Activated CD4-positive, alpha-beta memory T cell treated with anti-CD3 and anti-CD28 coated beads for 36 hours (primary cell): ENCODE measurements at places on chromosomes 5 and 9.
A peak's percentile ranks its signal among the peaks of the same experiment; 100 is the strongest.

DNA sequence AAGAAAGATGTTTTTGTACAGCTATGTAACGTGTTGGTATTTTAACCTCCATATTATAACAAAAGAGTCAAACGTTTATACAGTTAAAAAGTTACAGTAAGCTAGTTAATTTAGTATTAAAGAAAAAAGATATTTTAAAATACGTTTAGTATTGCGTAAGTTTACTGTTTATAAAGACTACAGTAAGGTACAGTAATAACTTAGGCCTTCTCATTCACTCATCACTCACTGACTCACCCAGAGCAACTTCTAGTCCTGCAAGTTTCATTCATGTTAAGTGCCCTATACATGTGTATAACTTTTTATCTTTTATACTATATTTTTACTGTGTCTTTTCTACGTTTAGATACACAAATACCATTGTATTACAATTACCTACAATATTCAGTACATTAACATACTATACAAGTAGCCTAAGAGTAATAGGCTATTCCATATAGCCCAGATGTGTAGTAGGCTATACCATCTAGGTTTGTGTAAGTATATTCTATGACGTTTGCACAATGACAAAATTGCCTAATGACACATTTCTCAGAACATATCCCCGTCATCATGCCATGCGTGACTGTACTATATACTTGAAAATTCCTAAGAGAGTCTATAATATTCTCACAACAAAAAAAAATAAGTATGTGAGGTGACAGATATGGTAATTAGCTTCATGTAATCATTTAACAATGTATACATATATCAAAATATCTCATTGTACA lies 33.8 kb downstream of the ERP44 start:
- peaks cover 12% of the 10 kb centered on the region for H3K4me1 ChIP-seq
- DNase-seq: no peak
- H3K4me3 ChIP-seq: no peak overlapping the region
- H3K27me3 ChIP-seq: no peaks in the 10 kb centered on the region
- no peak overlapping the region for H3K27ac ChIP-seq

GRCh38 chr9:131399972-131400371 lies 6.1 kb downstream of the PRRC2B start:
- H3K27ac ChIP-seq: peak overlapping the region; percentile 1
- H3K4me3 ChIP-seq: peak overlapping the region; percentile 17
- H3K36me3 ChIP-seq: peaks cover 1% of the 10 kb centered on the region

GRCh38 chr9:36576866-36577265 lies 4.2 kb downstream of the MELK start:
- no peak for DNase-seq
- no peaks in the 10 kb centered on the region for H3K27me3 ChIP-seq
- H3K36me3 ChIP-seq: peaks cover 47% of the 10 kb centered on the region

DNA sequence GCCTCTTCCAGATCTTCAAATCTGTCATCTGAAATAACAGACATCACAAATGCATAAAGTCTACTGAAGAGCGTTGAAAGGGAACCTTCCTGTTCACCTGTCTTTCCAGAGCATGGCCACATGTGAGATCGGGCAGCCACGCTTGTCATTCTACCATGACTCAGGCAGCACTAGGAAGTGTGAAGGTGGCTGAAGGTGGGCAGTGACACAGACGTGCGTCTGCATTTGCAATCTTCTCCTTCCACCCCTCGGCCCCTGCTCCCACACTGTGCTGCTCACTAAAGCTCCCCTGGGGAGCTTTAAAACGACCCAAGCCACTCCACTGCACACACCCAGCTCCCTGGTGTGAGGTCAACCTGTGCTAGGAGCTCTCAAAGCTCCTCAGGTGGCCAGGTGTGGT lies 2.5 kb downstream of the ENTR1 start:
- peaks cover 59% of the 10 kb centered on the region for H3K36me3 ChIP-seq
- peak; percentile 62 for DNase-seq
- peak overlapping the region; percentile 38 for H3K4me3 ChIP-seq
- peaks cover 74% of the 10 kb centered on the region for H3K4me1 ChIP-seq
- peak overlapping the region; percentile 79 for H3K27ac ChIP-seq

DNA sequence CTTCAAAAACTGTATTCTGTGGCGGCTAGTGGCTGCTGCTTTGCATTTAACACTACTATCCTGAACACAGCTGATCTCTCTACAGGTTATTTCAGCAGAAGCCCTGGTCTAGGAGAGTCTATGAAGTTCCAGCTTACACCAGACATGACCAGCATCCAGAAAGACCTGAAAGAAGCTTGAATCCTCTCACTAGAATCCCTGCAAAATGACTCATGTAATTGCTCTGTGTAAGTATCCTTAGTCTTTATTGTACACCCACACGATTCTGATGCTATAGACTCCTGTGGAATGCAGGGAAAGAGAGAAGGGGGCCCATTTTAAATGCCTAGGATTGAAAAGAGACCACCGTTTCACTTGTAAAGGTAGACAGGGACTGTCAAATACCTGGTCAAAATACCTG lies 859 bp upstream of the GRIA1 start:
- H3K4me3 ChIP-seq: no peak overlapping the region
- H3K36me3 ChIP-seq: no peaks in the 10 kb centered on the region
- peaks cover 24% of the 10 kb centered on the region for H3K27me3 ChIP-seq
- no peaks in the 10 kb centered on the region for H3K4me1 ChIP-seq
- H3K27ac ChIP-seq: no peak overlapping the region
- DNase-seq: no peak

DNA sequence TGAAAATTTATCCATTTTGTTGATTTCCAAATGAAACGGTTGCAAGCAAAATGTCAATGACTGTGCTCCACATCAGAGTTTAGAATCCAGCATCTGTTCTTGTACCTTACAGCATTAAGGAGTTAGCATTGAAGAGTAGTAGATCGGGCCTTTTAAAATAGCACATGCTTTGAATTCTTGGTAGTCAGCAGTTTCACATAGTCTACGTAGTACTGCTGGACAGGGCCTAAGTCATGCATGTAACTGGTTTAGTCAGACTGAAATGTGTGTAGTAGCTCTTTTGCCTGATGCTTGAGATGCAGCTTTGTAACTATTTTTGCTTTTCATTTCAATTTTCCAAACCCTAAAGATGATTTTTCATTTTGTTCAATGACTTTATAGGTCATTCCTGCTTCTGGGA lies 19.8 kb downstream of the LECT2 start:
- H3K4me1 ChIP-seq: peaks cover 3% of the 10 kb centered on the region
- peaks cover 24% of the 10 kb centered on the region for H3K27me3 ChIP-seq
- H3K27ac ChIP-seq: no peak overlapping the region
- no peak for DNase-seq
- H3K36me3 ChIP-seq: no peaks in the 10 kb centered on the region

DNA sequence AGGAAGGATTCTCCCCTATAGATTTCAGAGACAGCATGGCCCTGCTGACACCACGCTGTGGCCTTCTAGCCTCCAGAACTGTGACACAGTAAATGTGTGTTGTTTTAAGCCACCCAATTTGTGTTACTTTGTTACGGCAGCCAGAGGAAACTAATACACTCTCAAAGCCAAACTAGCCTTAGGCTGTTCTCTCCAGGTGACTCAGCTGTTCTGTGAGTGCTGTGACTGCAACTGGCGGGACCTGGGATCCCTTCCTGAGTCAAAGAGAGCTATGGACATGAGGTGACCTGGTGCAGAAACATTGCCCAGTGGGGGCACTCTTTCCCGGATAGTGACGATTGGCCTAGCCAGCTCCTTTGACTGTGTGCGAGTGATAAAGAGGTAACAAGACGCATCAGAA lies 14.0 kb upstream of the MLANA start:
- no peak overlapping the region for H3K4me3 ChIP-seq
- H3K4me1 ChIP-seq: peaks cover 2% of the 10 kb centered on the region
- no peak for DNase-seq
- no peaks in the 10 kb centered on the region for H3K36me3 ChIP-seq
- H3K27me3 ChIP-seq: no peaks in the 10 kb centered on the region
- H3K27ac ChIP-seq: no peak overlapping the region

GRCh38 chr9:129021091-129021490 lies 7.0 kb downstream of the SH3GLB2 start:
- no peak overlapping the region for H3K27ac ChIP-seq
- peaks cover 14% of the 10 kb centered on the region for H3K4me1 ChIP-seq
- H3K4me3 ChIP-seq: no peak overlapping the region
- H3K36me3 ChIP-seq: peaks cover 3% of the 10 kb centered on the region
- no peak for DNase-seq

GRCh38 chr5:151016700-151017099 lies 3.7 kb upstream of the GPX3 start:
- H3K36me3 ChIP-seq: no peaks in the 10 kb centered on the region
- peaks cover 10% of the 10 kb centered on the region for H3K4me1 ChIP-seq
- peaks cover under 1% of the 10 kb centered on the region for H3K27me3 ChIP-seq
- DNase-seq: no peak
- H3K4me3 ChIP-seq: no peak overlapping the region
- H3K27ac ChIP-seq: no peak overlapping the region

GRCh38 chr9:100408546-100409175 lies 18.3 kb upstream of the MSANTD3 start:
- no peak for DNase-seq
- H3K36me3 ChIP-seq: no peaks in the 10 kb centered on the region
- H3K4me1 ChIP-seq: peaks cover 11% of the 10 kb centered on the region
- H3K27me3 ChIP-seq: peaks cover 14% of the 10 kb centered on the region
- H3K27ac ChIP-seq: no peak overlapping the region
- H3K4me3 ChIP-seq: no peak overlapping the region

- no peaks in the 10 kb centered on the region for H3K36me3 ChIP-seq
- no peaks in the 10 kb centered on the region for H3K4me1 ChIP-seq
Observed at GRCh38 chr9:111298731-111299598, 31.1 kb downstream of the OR2K2 start.

GRCh38 chr9:35703906-35704672 lies 14.4 kb upstream of the TPM2 start:
- H3K27ac ChIP-seq: no peak overlapping the region
- peaks cover 53% of the 10 kb centered on the region for H3K36me3 ChIP-seq
- DNase-seq: no peak
- no peaks in the 10 kb centered on the region for H3K4me1 ChIP-seq

GRCh38 chr9:121825031-121825691 lies 173.7 kb downstream of the DAB2IP start:
- H3K4me1 ChIP-seq: no peaks in the 10 kb centered on the region
- H3K27ac ChIP-seq: no peak overlapping the region
- H3K4me3 ChIP-seq: no peak overlapping the region
- H3K27me3 ChIP-seq: no peaks in the 10 kb centered on the region

DNA sequence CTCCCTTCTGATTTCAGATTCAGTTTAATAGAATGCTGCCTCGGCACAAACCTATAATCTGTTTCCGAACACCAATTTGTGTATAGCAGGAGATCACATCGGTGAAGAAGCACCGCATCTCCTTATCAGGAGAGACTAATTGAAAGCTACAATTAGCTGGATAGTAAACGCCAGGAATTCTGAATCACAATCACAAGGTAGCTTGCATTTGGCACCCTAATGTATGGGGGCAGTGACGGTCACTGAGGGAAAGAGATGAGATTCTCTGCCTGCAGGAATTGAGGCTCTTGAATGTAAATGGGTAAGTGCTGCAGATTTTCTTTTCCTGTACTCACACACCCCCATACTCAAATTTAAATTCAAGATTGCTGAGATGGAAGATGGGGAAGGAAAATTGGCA lies 373.6 kb upstream of the ZNF608 start:
- no peaks in the 10 kb centered on the region for H3K36me3 ChIP-seq
- H3K4me3 ChIP-seq: no peak overlapping the region
- no peaks in the 10 kb centered on the region for H3K4me1 ChIP-seq
- H3K27me3 ChIP-seq: no peaks in the 10 kb centered on the region
- H3K27ac ChIP-seq: no peak overlapping the region

GRCh38 chr5:96516631-96517071 lies 83.6 kb upstream of the PCSK1 start:
- no peak for DNase-seq
- no peaks in the 10 kb centered on the region for H3K36me3 ChIP-seq

GRCh38 chr5:139193928-139194327 lies 4.2 kb downstream of the SIL1 start:
- peak; percentile 12 for DNase-seq
- no peaks in the 10 kb centered on the region for H3K27me3 ChIP-seq
- no peak overlapping the region for H3K27ac ChIP-seq

GRCh38 chr5:173716058-173716682 lies 99.7 kb upstream of the BOD1 start:
- H3K27me3 ChIP-seq: no peaks in the 10 kb centered on the region
- DNase-seq: no peak
- no peak overlapping the region for H3K27ac ChIP-seq
- H3K4me1 ChIP-seq: no peaks in the 10 kb centered on the region
- no peaks in the 10 kb centered on the region for H3K36me3 ChIP-seq

DNA sequence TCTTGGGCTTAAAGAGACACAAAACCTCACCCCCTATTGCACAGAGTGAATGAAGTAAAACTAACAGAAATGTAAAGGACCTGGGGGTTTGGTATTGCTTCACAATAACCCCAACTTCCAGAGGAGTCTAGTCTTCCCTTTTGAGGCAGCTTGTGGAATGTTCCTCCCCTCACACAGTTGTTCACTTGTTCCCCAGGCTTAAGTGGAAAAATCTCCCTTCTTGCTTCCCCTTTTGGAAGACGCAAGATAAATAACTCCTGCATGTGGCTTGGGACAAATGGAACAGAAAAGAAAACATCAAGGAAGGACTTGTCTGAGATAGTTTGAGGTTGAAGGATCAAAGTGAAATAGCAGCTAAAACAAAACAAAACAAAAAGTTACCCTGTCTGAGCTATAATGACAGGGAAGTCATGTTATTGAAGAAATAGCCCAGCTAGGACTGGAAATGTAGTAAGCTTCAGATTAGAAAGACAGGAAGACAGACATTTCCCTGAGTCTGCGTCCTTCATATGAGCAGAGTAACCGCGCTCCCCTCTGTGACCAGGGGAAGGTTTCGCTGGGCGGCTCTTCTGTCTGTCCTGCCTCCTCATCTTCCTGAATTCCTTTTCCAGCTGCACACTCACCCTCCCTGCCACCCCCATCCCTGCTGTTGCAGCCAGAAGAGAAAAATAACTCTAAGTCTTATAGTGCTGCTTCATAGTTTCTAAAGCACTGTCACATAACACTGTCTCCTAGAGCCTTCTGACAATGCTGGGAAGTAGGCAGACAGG lies 8.8 kb downstream of the SPARC start:
- H3K4me1 ChIP-seq: no peaks in the 10 kb centered on the region
- peaks cover 2% of the 10 kb centered on the region for H3K27me3 ChIP-seq
- H3K4me3 ChIP-seq: no peak overlapping the region
- no peaks in the 10 kb centered on the region for H3K36me3 ChIP-seq
- no peak for DNase-seq

GRCh38 chr5:170945275-170945674 lies 83.5 kb downstream of the RANBP17 start:
- H3K4me3 ChIP-seq: no peak overlapping the region
- DNase-seq: no peak
- H3K27me3 ChIP-seq: peaks cover 4% of the 10 kb centered on the region
- H3K4me1 ChIP-seq: no peaks in the 10 kb centered on the region
- H3K27ac ChIP-seq: no peak overlapping the region

DNA sequence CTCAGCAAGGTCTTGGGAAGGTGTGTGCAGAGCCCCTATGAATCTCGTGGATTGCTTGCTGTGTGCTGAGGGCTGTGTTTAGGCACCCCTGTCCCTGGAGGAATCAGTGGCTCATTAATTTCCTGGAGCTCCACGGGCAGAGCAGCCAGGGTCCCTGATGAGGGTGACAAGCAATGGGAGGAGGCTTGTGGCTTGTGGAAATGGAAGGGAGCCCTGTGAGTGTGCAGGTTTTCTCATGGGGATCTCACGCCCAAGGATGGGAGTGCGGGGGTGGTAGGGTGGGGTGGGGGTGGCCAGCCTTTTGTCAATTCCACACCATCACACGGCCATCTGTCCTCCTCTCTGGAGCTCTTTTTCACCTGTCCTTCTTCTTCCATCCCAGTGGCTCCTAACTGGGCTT lies 25.3 kb downstream of the PHF2 start:
- H3K27ac ChIP-seq: no peak overlapping the region
- peaks cover 24% of the 10 kb centered on the region for H3K36me3 ChIP-seq
- DNase-seq: no peak
- no peaks in the 10 kb centered on the region for H3K27me3 ChIP-seq
- H3K4me3 ChIP-seq: no peak overlapping the region
